ENCODE measurements at places on chromosomes 16 and 17.

- peak; percentile 77 for DNase-seq
Observed at GRCh38 chr16:29710227-29711219, 31.5 kb downstream of the QPRT start.

- DNase-seq: no peak
Observed at GRCh38 chr17:46727572-46728348, 90.7 kb downstream of the WNT3 start.

DNA sequence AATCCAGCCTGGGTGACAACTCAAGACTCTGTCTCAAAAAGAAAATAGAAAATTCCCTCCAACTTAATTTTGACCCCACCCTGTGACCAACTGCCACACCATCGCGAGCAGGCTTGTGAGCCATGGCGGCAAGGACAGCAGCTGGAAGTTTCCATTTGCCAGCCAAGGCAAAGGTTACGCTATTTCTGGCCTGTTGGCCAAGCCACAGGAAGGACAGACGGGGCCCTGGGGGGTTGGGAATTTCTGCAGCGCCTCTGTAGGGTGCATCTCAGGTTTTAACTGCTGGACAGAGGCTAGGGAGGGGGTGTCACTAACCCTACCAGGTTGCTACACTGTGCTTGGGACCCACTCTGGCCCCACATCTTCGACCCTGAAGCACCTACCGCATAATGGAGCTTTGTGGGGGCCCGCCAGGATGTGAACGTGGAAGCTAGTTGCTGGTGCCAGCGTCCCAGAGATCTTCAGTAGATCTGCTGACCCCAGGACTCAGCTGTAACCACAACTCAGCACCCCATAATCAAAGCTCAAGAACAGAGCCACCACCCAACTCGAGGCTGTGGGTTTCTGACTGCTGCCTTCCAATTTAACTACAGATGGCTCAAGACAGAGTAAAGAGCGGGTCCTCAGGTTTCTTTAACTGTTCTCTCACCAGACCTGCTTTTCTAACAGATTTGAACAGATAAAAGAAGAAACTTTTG lies 10.9 kb downstream of the KIFC3 start:
- no peak for DNase-seq

- DNase-seq: no peak
Observed at GRCh38 chr16:2482708-2483534, 8.0 kb downstream of the TBC1D24 start.

DNA sequence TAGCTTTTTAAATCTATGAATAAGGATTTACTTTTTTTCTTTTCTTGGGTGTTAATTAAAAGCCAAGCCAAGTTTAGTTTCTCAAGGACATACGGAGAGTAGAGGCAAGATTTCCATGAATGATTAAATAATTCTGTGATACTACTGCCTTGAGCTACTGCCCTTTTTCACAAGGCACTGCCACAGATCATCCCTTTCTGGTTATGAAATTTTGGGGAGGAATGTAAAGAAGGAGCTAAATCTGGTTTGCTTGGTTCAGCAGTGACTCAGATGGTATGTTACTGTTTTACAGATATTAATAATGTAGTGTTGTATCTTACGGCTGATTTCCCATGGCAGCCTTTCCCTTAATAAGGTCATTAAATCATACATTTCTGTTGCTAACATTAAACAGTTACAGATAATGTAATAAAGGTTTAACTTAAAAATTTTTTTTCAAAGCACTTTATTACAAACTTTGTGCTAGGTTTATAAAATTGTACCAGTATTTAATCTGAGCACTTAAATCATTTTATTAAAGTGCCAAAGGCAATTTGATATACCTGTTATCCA lies 2.6 kb downstream of the WSB1 start:
- DNase-seq: peak; percentile 39

GRCh38 chr17:63974594-63975192 lies 2.0 kb upstream of the SCN4A start:
- no peak for DNase-seq

GRCh38 chr17:21119247-21119918 lies 7.4 kb upstream of the DHRS7B start:
- peak; percentile 76 for DNase-seq

DNA sequence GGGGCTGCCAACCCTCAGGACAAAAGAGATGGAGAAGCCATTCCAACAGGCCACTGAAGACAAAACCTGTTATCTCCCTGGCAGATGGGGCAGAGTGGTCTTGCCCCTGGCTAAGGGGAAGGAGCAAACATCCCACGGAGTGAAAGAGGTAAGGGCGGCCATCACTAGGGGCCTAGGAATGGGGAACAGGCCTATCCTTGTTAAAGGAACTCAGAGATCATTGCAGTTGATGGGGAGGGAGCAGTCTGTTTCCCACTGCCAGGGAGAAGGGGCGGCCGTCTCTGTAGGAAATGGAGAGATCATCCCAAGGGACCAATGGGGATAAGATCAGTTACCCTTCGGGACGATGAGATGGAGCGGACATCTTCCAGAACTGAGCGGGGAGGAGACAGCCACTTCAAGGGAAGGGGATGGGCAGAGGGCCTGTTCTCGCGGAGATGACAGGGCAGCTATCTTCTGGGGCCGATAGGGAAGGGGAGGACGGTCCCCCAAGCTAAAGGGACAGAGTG lies 581 bp upstream of the TMEM208 start:
- no peak for DNase-seq
